Left kidney (tissue), 8 donors: ENCODE measurements at places on chromosomes 5 and 9.

DNA sequence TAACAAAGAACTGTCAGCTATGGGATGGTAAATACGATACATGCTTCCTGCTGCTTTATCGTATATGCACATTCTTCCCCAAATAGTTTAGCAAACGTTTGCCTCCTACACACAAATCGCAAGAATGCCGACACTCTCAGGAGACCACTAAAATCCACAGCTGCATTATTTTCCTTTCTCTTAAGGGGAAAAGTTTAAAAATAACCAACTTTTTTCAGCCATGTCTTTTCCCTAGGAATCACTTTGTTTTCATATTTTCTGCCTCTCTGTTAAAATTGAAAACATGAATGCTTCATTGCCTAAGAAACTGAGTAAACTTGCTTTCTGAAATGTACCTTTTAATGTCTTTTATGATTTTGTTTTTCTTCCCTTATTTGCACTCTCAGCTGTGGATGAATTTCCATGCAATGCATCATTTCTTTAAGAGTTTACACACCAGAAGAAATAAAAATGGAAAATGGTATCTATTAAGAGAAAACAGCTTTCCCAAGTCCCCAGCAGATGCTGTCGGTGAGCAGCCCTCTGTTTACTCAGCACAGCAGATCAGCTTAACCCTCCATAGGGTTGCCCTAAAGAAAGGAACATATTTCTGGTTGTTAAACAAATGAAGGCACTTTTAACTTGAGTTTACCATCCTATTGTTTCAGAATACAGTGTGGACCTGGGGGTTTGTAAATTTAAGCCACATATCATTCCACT is 66.2 kb downstream of the IZUMO3 start:
- DNase-seq = peak; percentile 58

DNA sequence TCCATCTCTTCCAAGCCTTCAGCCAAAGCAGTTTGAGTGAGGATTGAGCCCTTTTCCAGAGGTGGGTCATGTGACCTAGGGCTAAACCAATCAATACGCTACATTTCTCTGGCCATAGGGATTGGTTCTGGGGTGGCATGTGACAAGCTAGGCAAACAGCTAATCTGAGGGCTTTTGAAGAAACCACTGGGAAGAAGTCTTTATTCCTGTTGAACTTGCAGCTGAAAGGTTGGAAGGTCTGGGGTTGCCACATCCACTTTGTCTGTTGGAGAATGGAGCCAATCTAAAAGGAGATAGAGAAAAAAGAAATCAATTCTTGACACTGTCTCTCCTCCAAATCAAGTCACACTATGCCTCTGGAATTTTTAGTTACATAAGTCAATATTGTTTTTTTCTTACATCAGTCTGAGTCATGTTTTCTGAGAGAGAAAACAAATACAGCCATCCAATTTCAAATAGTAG is 637.8 kb upstream of the WWC1 start:
- DNase-seq = no peak

DNA sequence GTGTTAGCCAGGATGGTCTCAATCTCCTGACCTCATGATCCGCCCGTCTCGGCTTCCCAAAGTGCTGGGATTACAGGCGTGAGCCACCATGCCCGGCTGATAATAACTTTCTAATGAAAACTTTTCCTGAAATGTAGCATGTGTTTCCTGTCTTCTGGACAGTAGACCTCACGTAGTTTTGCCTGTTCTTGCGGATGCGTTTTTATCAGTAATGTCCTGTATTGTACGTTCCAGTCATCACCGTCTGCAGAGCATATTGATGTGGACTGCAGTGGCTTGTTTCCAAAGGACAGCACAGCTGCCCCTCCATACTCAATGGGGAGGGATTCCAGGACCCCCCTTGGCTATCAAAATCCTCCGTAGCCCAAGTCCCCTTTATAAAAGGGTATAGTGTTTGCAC is 12.8 kb downstream of the EXOC3 start:
- DNase-seq = no peak

DNA sequence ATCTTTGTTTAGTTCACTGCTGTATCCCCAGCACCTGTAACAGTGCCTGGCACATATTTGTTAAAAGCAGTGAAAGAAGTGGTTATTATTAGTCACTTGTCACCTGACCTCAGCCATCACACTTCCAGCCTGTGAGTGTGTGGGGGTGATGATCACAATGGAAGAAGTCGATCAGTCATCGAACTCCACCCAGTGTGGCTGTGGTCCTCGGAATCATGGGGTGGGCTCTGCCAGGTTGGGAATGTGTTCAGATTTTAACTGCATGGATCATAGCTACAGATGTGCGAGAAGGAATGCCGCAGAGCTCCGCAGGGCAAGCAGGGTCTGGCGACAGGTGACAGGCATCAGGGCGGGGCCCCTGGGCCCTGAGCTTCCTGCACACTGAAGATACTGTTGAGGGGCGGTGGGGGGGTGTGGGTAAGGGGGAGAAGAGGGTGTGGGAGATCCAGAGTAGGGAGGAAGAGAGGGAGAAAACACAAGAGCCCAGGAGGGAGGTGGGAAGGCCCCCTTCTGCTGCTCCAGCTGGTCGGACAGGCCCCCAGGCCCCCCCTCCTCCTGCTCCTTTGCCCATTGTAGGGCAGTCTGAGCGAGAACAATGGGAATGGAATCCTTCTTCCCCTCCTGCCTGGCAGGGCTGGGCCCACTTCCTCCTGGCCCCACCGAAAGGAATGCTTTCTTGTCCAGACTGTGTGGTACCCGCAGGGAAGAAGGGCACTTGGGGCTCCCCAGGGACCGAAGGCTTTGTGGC is 89.6 kb downstream of the SPRY4 start:
- no peak for DNase-seq

- DNase-seq = no peak
Measured at GRCh38 chr9:108078811-108079210, 589.2 kb upstream of the KLF4 start.

DNA sequence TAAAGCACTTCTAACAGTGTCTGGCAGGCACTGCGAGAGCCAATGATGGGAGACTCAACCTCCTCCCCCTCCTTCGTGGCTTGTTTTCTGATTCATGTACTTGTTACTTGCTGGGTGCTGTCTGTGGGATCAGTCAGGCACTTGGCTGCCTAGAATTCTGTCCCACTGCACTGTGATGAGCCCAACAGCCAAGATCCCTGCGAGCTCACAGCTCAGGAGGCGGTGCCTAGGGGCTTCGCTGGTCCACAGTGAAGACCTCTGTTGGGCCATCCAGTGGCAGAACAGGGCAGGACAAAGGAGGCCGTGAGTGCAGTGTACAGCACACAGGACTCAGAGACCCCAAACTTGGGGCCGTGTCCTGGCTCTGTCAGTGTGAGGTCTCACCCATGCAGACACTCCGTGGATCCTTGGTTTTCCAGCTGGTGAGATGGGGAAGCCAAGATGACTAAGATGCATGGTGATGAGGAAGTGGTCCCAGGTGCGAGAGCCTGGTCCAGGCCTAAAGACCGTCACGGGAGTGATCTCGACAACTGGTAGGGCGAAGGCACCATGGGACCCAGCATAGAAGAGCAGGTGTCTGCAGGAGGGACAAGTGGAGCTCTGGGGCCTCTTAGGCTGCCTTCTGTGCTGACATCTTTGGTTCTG is 19.5 kb downstream of the MYMK start:
- no peak for DNase-seq

DNA sequence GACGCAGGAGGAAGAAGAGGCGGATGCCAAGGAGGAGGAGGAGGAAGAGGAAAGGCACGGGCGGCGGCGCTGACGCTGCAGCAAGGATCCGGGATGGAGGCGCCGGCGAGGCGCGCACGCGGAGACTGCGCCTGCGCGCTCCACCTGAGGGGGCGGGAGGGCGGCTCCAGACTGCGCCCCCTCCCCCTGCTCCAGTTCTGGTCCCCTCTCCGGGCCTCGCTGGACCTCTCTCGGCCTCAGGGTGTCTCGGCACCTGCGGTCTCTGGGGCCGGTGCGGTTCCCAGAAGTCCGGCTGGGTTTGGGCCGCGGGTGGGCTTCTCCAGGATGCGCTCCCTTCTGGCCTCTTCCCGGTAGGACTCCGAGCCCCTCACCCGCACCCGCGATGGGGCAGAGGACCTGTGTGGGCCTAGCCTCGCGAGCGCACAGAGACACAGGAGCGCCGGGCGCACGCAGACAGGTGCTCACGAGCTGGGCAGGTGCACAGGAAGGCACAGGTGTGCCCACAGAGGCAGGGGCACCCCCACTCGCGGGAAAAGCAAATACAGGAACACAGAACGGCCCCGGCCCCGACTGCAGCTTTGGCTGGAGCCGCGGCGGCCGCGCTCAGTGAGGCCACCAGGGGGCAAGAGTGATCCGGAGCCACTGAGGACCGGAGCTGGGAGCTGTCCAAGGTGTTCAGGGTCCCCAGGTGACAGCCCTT is at the start of gene NPDC1:
Gene NPDC1, minus strand, starts transcription at position 90 of the 700 bp plus-strand sequence. CDS start 188 bp downstream, outside the sequence.
- DNase-seq = peak; percentile 79

GRCh38 chr5:89904442-89904841 is 505.1 kb downstream of the CETN3 start:
- DNase-seq = no peak

- no peak for DNase-seq
Measured at GRCh38 chr5:115524199-115524847, 20.3 kb downstream of the FEM1C start.

DNA sequence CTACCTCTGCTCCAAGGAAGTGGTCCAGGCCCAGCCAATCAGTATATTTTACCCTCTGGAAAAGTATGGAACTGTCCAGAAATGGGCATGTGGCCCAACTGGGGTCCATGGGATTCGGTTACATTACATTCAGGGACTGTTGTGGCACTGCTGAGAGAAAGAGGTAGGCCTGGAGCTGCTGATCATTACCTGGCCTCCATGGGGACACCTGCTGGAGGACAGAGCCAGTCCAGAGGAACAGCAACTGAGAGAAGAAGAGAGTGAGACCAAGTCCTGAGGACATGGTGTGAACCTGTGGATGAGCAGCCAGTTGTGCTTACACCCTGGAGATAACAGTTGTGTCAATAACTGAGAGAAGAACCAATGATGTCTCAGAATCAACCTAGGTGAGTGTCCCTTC is 48.2 kb downstream of the HMHB1 start:
- DNase-seq = no peak

DNA sequence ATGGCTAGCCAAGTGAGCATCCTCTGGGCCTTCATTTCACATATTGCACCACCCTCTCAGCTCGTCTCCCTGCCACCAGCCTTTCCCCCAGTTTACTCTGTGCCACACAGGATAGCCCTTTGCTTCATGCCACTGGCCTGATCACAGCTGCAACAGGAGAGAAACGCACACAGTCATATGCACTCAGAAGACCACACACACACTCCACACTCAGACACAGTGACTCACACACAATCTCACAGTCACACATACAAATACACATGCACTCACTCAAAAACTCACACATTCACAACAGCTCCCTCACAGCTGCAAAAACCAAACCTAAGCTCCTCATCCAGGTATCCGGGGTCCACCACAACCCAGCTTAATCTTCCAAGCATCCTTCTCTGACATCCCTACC is 38.7 kb downstream of the TTC39B start:
- DNase-seq = no peak

- no peak for DNase-seq
Measured at GRCh38 chr9:136741883-136742571, 713 bp downstream of the LCN10 start.

DNA sequence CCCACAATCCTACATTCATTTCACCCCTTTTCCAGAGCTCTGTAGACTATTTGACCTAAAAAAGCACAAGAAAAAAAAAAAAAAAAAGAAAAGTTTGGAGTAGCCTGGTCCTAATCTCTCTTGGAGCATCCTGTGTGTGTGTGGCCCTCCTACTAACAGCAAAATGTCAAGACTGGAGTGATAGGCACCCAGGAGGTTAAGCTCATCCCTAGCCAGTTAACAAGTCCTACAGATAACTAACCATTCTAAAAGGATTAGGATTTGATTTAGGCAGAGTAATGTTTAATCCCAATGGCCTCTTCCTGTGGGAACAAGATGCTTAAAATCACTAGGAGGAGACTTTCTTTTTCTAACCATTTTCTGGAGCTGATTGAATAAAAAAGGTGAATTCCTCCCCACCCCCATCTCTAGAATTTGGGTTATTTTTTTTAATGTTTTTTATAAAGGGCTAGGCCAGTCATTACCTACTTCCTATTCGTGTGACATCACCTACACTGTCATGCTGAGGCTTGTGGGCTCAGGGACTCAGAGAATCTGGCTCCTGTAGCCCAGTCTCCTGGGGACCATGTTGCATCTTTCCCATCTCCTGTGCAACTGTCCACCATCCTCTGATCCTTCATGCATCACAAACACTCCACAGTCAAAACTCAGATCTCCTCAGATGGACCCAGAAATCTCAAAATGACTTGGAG is 43.2 kb upstream of the NR3C1 start:
- no peak for DNase-seq

DNA sequence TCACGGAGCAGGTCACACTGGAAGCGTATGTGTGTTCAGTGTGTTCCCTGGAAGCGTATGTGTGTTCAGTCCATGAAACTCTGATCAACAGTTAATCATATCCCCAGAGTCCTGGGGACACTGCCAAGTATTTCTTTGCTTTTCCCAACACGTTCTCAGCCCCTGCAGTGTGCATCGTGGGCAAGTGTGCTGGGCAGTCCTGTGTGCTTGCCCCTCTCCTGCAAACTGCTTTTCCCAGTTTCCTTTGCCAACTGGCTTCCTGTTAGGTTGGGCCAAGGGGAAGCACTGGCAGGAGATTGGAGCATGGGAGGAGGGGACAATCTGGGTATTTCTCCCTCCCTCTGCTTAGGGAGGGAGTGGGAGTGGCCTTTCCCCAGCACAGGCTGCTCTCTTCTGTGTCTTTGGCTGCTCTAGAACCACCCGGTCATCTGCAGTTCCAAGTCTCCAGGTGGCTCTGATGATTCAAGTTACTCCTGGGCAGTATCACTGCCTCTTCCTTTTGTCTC is 36.8 kb upstream of the NEK6 start:
- no peak for DNase-seq

DNA sequence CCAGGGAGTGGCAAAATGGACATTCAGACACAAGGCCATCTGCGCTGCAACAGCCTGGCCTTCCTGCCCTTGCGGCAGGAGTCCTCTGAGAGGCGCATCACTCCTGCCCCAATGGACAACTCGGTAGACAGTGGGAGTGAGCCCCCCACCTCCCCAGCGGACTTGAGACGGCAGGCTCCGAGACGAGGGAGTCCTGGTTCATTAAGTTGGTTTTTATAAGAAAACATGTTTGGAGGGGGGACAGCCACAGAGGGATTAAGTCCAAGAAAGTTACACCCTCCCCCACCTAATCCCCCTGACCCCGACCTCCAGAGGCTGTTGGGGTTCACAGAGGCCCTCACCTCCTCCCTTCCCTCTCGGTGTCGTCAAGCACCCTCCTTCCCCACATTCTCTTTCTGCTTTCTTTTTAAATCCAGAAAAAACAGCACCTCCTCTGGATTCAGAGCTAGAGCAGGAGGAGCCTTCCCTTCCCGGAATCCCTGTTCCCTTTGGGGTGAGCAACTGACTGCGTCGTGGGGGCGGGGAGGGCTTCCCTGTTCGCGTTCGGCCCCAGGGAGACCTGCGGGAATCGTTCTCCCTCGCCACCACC is 1.8 kb upstream of the EGR1 start:
- DNase-seq = no peak

DNA sequence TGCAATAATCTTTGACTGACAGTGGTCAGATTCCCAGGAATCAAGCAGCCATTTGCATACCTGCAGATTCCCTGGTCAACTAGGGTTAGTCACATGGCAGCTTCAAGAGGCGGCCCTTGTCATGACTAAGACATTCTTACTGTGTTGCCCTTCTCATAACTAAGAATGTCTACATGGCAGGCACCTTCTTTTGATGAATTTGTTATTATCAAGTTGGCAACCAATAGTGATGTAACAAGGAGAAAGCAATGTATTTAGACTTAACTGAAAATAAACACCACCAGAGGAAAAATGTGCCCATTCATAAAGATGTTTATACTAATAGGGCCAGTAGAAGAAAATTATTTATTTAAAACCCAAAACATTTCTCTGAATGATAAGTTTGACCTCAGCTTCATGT is 215.6 kb downstream of the TLE1 start:
- DNase-seq = no peak

- no peak for DNase-seq
Measured at GRCh38 chr5:123940416-123940815, 428.4 kb downstream of the CSNK1G3 start.
